ENCODE measurements at places on chromosomes 5 and 9. TPM values are rescaled to one million over a fixed set of nuclear protein-coding genes. Genes with fewer than 3 reads are reported as not detected.

IL9 gene
- polyA plus RNA-seq = not detected

PRDM9 gene
- not detected for polyA plus RNA-seq

ECM2 gene
- 1.3 TPM for polyA plus RNA-seq

FAM81B gene
- not detected for polyA plus RNA-seq

DTWD2 gene
- polyA plus RNA-seq = 1.8 TPM

MEGF10 gene
- polyA plus RNA-seq = 7.4 TPM

GRCh38 chr5:131605086-131605485, 29.9 kb downstream of the RAPGEF6 start:
- no peak for DNase-seq

- no peak for DNase-seq
These were observed 68.4 kb downstream of the CAST start for GRCh38 chr5:96730586-96730985.

DNA sequence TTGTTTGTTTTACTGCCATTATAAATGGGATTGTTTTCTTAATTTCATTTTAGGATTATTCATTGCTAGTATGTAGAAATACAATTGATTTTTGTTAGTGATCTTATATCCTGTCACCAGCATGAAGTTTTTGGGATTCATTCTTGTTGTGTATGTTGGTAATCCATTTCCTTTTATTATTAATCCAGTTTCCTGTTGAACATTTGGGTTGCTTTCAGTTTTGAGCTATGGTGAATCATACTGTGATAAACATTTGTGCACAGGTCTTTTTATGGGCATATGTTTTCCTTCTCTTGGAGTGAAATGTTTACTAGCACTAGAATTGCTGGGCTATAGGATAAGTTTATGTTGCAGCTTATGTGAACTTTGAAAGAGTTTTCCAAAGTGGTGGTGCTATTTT, 69.6 kb downstream of the MAN2A1 start:
- no peak for DNase-seq

- DNase-seq = no peak
These were observed 548.4 kb upstream of the ZNF608 start for GRCh38 chr5:125294844-125295243.

DNA sequence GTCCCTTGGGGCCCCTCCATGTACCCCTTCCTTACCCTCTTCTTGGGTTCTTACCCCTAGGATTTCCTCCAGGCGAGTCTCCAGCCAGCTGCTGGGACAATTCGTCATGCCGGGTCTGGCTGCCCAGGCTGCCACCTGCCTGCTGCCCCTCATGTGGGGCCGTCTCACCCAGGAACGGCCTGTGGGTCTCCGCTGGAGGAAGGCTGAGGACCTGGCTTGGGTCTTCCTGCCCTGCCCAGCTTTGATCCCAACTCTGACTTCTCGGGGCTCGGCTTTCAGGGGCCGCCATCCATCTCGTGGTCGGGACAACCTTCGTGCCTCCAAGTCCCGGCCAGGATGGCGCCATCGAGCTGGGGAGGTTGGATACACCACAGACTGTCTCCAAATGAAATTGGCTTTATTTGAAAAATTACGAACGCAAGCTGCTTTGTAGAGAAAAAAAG, 38.1 kb downstream of the HMCN2 start:
- DNase-seq = no peak

GRCh38 chr9:83714329-83714728, 6.6 kb upstream of the UBQLN1 start:
- DNase-seq = peak; percentile 2

GRCh38 chr9:98430535-98431292, 175.3 kb upstream of the TBC1D2 start:
- DNase-seq = no peak

- no peak for DNase-seq
These were observed 73.3 kb downstream of the ABCA1 start for GRCh38 chr9:104854613-104855012.
